ENCODE measurements at places on chromosomes 13 and 19.

- no peak for DNase-seq
These were observed 130.7 kb downstream of the STK24 start for GRCh38 chr13:98446234-98446621.

DNA sequence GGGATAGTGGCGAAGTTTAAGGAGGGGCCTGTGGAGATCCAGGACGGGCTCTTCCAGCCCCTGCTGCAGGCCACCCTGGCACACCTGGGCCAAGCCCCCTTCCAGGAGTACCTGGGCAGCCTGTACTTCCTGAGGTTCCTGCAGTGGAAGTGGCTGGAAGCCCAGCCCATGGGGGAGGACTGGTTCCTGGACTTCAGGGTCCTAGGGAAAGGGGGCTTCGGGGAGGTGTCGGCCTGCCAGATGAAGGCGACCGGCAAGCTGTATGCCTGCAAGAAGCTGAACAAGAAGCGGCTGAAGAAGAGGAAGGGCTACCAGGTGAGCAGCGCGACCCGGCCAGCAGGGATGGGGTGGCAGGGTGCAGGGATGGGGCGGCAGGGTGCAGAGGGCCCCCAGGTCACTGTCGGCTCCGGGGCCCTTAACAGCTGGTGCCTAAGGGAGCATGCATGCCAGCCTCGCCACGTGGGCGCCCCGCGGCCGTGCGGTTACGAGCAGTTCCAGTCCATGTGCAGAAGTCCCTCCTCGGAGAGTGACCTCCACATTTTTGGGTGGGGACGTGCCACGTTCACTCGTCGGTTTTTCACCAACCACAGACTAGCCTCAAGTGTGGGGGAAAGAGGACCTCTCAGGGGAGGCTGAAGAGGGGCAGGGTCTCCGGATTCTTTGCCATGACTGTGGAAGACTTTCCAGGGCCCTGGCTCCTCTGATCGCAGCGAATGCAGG, 912 bp downstream of the GRK1 start:
- DNase-seq = no peak

- no peak for DNase-seq
These were observed 884.2 kb downstream of the DIAPH3 start for GRCh38 chr13:59279576-59279975.

- DNase-seq = no peak
These were observed 27.2 kb downstream of the DOCK9 start for GRCh38 chr13:98950705-98951104.

All from cortex of kidney (tissue), 1 donor.